ENCODE measurements at places on chromosomes 6 and 20. TPM values are rescaled to one million over a fixed set of nuclear protein-coding genes. Genes with fewer than 3 reads are reported as not detected.
A peak's percentile ranks its signal among the peaks of the same experiment; 100 is the strongest.

- peak; percentile 87 for DNase-seq
- H3K27me3 ChIP-seq: no peaks in the 10 kb centered on the region
- H3K27ac ChIP-seq: peak overlapping the region; percentile 100
- H3K4me1 ChIP-seq: peaks cover 26% of the 10 kb centered on the region
- H3K36me3 ChIP-seq: peaks cover 2% of the 10 kb centered on the region
- H3K4me3 ChIP-seq: peak overlapping the region; percentile 96
Measured at GRCh38 chr6:26020329-26021000, 57.9 kb downstream of the TRIM38 start.

LRP11 gene
- 4.6 TPM for total RNA-seq

ARFGEF3 gene
- total RNA-seq: 0.72 TPM

- peaks cover 21% of the 10 kb centered on the region for H3K27me3 ChIP-seq
- no peak for DNase-seq
- no peak overlapping the region for H3K4me3 ChIP-seq
- no peak overlapping the region for H3K27ac ChIP-seq
- H3K36me3 ChIP-seq: no peaks in the 10 kb centered on the region
Measured at GRCh38 chr20:2023151-2023550, 29.3 kb upstream of the PDYN start.

DNA sequence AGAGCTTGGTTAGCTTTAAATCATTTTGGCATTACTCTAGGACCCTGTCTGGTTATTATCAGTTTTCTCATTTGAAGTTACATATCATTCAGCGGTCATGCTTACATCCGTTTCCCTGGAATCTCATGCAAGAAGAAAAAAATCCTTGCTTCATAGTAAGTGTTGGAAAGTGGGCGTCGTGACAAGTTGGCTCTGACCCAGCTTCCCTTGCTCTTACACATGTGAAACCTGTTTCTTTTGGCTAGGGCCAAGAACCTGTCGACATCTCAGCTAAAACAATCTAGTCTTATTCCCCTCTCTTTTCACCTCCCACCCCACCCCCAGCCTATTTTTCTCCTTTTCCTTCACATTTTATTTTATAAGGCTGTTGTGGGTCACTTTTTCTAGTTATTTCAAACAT, 45.5 kb downstream of the ANKS1A start:
- H3K4me1 ChIP-seq: no peaks in the 10 kb centered on the region
- no peak overlapping the region for H3K4me3 ChIP-seq
- no peaks in the 10 kb centered on the region for H3K36me3 ChIP-seq
- no peak overlapping the region for H3K27ac ChIP-seq
- no peak for DNase-seq
- no peaks in the 10 kb centered on the region for H3K27me3 ChIP-seq

DNA sequence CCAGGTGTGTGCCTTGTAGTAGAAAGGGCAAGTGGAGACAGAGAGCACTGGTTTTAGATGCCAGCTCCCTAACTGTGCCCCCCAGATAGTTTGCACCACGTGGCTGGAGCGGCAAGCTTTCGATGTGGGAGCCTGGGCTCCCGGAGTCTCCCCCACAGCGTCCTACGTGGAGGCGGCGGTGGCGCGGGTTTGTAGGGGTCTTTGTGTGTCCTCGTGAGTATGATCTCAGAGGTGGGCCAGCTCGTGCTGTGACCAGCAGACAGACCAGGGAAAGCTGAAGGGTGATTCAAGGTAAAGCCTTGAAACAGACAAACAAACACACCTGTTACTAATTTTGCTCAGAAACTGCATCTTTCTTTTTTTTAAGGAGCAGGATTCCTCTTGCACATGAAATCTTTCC, 5.6 kb upstream of the KCNK16 start:
- DNase-seq: no peak
- no peak overlapping the region for H3K4me3 ChIP-seq
- H3K4me1 ChIP-seq: no peaks in the 10 kb centered on the region
- no peak overlapping the region for H3K27ac ChIP-seq
- H3K27me3 ChIP-seq: peaks cover 21% of the 10 kb centered on the region

- H3K4me1 ChIP-seq: no peaks in the 10 kb centered on the region
- H3K27me3 ChIP-seq: peaks cover 2% of the 10 kb centered on the region
- DNase-seq: no peak
Measured at GRCh38 chr6:147834084-147834776, 325.7 kb downstream of the SAMD5 start.

SLC17A1 gene
- total RNA-seq: not detected

DNA sequence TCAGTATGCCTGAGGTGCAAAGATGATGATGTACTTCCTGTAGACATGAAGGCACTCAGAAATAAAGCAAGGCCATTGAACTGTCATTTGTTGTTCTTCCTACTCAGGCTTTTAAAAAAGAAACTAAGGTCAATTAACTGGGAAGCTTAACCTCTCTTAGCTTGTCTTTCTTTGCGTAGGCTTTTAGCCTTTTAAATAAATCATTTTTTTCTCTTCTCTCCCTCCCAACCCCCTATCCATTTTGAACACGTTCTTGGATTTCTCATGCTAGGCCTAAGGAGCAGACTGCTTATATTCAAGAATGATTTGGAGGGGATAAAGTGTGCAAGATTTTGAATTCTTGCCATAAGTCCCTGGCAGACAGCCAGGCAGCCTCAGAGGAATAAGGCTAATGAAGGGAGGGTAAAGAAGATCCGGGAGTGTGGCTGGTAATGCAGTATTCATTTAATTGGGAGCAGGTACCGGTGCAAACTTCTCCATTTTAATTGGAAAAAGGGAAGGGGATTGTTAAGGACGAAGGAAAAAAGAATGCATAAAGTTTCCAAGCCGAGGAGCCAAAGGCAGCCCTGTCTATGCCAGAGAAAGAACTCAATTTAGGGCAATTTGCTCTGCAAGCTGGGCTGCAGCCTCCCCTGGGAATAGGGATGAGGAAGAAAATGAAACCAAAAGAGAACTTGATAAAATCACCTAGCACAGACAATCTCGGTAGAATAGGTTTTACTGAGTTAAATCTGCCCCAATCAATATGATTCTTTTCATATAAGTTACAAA, 343.8 kb upstream of the MMS22L start:
- no peak for DNase-seq
- no peak overlapping the region for H3K4me3 ChIP-seq
- H3K36me3 ChIP-seq: no peaks in the 10 kb centered on the region
- no peaks in the 10 kb centered on the region for H3K27me3 ChIP-seq

GRCh38 chr6:101281266-101281665, 112.2 kb upstream of the GRIK2 start:
- no peaks in the 10 kb centered on the region for H3K4me1 ChIP-seq
- no peak for DNase-seq
- no peak overlapping the region for H3K4me3 ChIP-seq

DNA sequence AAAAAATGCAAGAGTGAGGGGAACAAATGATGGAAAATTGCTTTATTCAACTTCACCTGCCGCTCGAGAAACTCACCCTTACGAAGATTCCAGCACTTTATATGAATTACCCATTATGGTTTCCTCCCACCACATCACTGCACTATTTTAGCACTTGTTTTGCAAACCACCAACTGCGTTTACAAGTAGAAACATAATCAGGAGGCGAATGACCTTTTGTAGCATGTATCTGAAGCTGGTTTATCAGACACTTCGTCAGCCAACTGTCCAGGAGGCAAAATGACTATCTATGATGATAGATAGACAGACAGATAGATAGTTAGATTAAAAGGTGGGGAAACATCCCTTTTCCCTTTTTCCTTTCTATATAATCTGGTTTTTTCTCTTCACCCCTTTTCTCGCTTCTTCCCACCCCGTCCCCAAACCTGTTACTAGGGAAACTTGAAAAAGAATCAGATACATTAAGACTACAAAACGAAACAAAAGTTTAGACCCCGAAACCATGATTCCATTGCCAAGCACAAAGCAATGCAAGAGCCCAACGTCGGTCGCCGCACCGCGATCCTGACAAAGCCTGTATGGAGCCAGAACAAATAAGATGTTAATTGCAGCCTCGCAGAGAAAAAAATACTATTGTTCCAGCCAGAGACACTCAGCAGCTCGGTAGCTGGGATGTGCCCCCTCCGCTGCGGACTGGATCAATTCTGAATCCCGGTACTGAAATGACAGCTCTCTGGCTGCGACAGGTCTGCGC, 933 bp upstream of the ADGRB3 start:
- peaks cover 18% of the 10 kb centered on the region for H3K4me1 ChIP-seq
- H3K4me3 ChIP-seq: peak overlapping the region; percentile 76
- H3K27ac ChIP-seq: no peak overlapping the region
- DNase-seq: no peak

BPIFA1 gene
- total RNA-seq: not detected

- no peak overlapping the region for H3K27ac ChIP-seq
- H3K27me3 ChIP-seq: no peaks in the 10 kb centered on the region
Measured at GRCh38 chr20:57449398-57450354, 58.5 kb downstream of the RBM38 start.

- H3K36me3 ChIP-seq: peaks cover 3% of the 10 kb centered on the region
- H3K4me1 ChIP-seq: no peaks in the 10 kb centered on the region
- H3K27ac ChIP-seq: no peak overlapping the region
- H3K27me3 ChIP-seq: no peaks in the 10 kb centered on the region
Measured at GRCh38 chr20:50837532-50838321, 42.9 kb downstream of the BCAS4 start.

ELOVL4 gene
- total RNA-seq: 0.33 TPM
